ENCODE measurements at places on chromosomes 2 and 18.

DNA sequence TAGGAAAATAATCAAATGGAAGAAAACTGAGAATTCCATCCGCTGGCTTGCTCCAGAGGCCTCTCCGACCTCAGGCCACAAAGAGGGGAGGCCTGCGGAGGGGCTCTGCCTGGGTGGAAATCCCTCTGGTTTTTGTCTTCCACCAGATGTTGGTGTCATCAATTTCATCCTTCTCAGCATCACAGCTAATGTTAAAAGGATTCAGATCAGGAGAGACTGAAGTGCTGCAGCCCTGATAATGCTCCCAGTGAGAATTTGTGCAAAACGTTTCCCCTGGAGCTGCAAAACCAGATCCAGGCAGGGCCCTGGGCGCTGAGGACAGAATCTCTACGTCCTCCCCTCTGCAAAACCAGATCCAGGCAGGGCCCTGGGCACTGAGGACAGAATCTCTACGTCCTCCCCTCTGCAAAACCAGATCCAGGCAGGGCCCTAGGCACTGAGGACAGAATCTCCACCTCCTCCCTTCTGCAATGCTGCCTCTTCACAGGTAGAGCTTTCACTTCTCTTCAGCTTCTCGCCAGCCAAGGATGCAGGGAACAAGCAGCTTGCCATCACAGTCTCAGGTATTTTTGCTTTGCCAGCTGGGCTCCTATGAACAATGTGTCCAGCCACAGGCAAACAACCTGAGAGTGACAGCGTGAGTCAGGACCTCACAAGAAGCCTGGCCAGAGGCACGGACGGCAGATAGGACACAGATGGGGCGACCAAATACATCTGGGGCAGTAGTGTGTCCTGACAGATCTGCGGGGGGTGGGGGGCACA lies 81.2 kb downstream of the TMEM18 start:
- no peak for DNase-seq

- no peak for DNase-seq
Measured at GRCh38 chr2:179594268-179595112, 266.9 kb downstream of the ZNF385B start.

- DNase-seq = no peak
Measured at GRCh38 chr2:216493334-216493685, 5.3 kb upstream of the RPL37A start.

- no peak for DNase-seq
Measured at GRCh38 chr18:58426611-58427010, 202.3 kb downstream of the ALPK2 start.

- no peak for DNase-seq
Measured at GRCh38 chr2:101052147-101052546, 50.1 kb downstream of the RPL31 start.

- no peak for DNase-seq
Measured at GRCh38 chr18:7288544-7288943, 57.7 kb downstream of the LRRC30 start.

GRCh38 chr2:180463608-180464007 lies 456.5 kb upstream of the CWC22 start:
- DNase-seq = no peak

DNA sequence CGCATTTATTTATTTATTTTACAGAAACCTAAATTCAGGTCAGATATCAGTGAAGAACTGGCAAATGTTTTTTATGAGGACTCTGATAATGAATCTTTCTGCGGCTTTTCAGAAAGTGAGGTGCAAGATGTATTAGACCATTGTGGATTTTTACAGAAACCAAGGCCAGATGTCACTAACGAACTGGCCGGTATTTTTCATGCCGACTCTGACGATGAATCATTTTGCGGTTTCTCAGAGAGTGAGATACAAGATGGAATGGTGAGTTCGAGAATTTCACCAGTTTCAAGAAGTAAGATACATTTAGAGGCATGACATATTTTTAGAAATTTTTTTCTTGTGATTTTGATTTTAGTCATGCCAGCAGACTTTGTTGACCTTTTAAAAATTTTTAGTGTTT lies 4.6 kb downstream of the CDCA7 start:
- DNase-seq = no peak

DNA sequence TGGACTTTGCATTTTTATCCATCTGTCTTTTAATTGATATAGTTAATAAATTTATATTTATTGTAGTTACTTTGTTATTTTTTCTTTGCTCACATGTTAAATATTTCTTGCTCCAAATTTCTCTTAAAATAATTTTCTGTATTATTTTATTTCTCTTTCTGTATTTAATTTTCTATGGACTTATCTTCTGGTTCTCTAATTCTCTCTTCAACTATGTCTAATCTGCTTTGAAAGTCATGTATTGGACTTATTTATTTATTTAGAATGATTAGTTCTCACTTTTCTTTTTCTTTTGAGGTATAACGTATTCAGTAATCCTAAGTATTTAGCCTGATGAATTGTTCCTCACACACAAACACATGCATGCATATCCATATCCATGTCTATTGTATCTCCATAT lies 53.1 kb downstream of the ASB1 start:
- no peak for DNase-seq

Measured in caudate nucleus (tissue), 63 donors.